A549 treated with ZK216348 at 1 μM for 4 hours (cell line): ENCODE measurements at places on chromosomes 6 and 20. TPM values are rescaled to one million over a fixed set of nuclear protein-coding genes. Genes with fewer than 3 reads are reported as not detected.

BANF2 gene
- total RNA-seq = not detected in 5 replicates

CCN5 gene
- total RNA-seq = 18.1 to 40.4 TPM (median 24.9 TPM) in 5 replicates

AGER gene
- 1.5 to 3.1 TPM (median 2.6 TPM) in 5 replicates for total RNA-seq

TRMT6 gene
- total RNA-seq = 43.4 to 62.4 TPM (median 46.5 TPM) in 5 replicates

FANCE gene
- 2.8 to 3.7 TPM (median 3.2 TPM) in 5 replicates for total RNA-seq

EYA2 gene
- total RNA-seq = 2.4 to 3.8 TPM (median 2.6 TPM) in 5 replicates

GABRR2 gene
- 0.09 to 0.21 TPM (median 0.13 TPM) in 4 of 5 replicates, not detected in the other for total RNA-seq

BMP2 gene
- total RNA-seq = 0.19 to 0.64 TPM (median 0.44 TPM) in 5 replicates

MACROD2 gene
- 0.26 to 1.4 TPM (median 0.74 TPM) in 5 replicates for total RNA-seq

GPR6 gene
- total RNA-seq = not detected in 5 replicates

CTAGE9 gene
- not detected in 5 replicates for total RNA-seq

NT5DC1 gene
- total RNA-seq = 21.6 to 32.8 TPM (median 28.3 TPM) in 5 replicates

SLC29A1 gene
- total RNA-seq = 37.0 to 58.9 TPM (median 57.3 TPM) in 5 replicates

TOX2 gene
- total RNA-seq = 8.6 to 13.1 TPM (median 11.3 TPM) in 5 replicates

TRAPPC3L gene
- total RNA-seq = not detected in 5 replicates

FUT9 gene
- total RNA-seq = not detected in 5 replicates

NFS1 gene
- 21.2 to 44.3 TPM (median 38.4 TPM) in 5 replicates for total RNA-seq

LGSN gene
- 1.7 to 3.4 TPM (median 3.0 TPM) in 5 replicates for total RNA-seq

SALL4 gene
- total RNA-seq = 1.3 to 2.6 TPM (median 1.4 TPM) in 5 replicates
